ENCODE measurements at places on chromosomes 4 and X.

DNA sequence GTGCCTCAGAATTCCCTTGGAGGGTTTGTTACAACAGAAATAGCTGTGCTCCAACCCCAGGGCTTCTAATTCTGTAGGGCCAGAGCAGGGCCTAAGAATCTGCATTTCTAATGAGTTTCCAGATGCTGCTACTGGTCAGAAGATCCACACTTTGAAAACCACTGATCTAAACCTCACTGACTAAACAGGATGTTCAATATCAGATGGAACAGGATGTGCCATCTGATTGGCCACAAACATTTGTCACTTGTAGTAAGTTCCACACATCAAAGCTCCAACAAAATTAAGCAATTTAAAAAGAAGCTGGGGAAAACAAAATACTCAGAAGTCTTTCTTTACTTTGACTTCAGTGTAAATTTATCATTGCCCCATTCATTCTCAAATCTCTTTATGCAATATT, 14.3 kb downstream of the CASK start:
- no peak for DNase-seq

DNA sequence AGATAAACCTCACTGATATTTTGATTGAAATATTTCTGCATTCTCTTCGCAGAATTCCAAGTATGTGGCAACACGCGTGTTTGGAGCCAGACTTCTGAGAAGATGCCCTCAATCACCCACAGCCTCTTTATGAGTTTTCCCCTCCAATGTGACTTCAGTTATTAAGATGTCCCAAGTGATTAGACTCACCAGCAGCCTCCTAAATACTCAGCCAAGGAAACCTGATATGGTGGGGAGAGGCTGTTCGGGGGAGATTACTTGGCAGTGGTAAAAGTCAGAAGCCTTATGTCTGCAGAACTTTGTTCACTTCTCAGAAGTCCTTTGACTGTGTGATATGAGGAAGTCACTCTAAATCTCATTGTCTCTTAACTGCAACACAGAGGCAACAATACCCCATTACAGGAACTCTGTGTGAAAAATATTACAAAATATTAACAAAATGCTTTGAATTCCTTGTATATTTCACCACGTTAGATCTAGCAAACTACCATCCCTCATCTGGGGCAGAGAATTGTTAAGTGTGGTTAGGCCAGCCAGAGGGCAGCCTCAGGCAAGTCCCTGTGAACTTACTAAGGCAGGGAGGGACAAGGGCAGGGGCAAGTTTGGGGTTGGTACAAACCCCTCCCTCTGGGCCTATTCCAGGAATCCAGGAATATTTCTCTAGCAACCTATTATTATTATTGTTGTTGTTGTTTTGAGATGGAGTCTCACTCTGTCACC, 151.4 kb upstream of the USP9X start:
- DNase-seq: no peak

- DNase-seq: no peak
Observed at GRCh38 chrX:107894038-107894437, 68.4 kb downstream of the MID2 start.

- DNase-seq: no peak
Observed at GRCh38 chrX:54067766-54068165, 23.5 kb upstream of the PHF8 start.

Measured in suprapubic skin (tissue), 4 donors.